ENCODE measurements at places on chromosomes 4 and X.

GRCh38 chr4:151000747-151001429, 14.2 kb downstream of the LRBA start:
- DNase-seq: no peak

- no peak for DNase-seq
Measured at GRCh38 chr4:114378305-114378903, 220.2 kb upstream of the UGT8 start.

GRCh38 chrX:22105231-22105630, 73.1 kb downstream of the PHEX start:
- no peak for DNase-seq

DNA sequence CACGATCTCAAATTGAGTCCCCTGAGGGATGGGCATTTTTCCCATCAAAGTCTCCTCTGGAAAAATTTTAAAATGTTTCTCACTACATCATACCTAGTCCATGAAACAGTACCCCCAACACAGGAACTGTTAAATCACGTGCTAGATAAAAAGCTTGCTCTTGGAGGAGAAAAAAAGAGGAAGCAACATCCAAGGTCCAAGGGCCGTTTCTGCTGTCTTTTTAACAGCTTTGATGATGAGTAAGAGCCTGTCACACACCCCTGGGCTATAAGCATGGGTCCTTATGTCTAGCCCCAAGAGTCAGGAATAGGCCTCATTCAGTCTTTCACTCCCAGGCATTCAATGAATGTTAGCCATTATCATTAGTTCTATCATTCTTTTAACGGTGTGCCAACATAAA, 128.9 kb downstream of the SH3KBP1 start:
- no peak for DNase-seq

DNA sequence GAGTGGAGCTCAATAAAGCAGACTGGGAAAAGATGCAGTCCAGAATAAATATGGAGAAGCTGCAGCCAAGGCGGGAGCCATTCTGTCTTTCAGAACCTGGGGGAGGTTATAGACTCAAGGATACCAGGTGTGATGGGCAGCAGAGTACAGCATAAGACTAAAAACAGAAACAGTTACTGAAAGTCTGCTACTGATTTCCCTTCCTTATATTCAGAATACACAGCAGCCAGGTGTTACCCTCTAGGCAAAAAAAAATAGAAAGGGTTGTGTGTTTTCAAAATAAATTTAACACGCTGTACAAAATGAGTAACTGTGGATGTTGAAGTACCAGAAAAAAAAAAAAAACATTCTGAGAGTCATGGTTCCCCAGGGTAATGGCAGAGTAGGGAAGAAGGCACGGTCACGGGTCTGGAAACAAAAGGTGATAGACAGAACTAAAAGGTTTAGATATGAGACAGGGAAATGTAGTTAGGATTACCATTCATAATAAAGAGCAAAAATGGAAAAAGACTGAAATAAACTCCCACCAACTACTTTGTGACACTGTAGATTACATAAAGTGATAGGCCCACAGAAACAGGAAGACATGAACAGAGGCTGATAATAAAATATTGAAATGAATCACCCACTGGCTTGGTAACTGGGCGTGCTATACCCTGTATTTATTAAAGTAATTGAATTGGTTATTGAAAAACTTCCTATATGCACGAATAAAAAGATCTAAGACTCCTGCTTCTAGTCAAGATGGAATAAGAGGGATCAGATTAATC, 10.8 kb upstream of the HHIP start:
- DNase-seq: no peak

DNA sequence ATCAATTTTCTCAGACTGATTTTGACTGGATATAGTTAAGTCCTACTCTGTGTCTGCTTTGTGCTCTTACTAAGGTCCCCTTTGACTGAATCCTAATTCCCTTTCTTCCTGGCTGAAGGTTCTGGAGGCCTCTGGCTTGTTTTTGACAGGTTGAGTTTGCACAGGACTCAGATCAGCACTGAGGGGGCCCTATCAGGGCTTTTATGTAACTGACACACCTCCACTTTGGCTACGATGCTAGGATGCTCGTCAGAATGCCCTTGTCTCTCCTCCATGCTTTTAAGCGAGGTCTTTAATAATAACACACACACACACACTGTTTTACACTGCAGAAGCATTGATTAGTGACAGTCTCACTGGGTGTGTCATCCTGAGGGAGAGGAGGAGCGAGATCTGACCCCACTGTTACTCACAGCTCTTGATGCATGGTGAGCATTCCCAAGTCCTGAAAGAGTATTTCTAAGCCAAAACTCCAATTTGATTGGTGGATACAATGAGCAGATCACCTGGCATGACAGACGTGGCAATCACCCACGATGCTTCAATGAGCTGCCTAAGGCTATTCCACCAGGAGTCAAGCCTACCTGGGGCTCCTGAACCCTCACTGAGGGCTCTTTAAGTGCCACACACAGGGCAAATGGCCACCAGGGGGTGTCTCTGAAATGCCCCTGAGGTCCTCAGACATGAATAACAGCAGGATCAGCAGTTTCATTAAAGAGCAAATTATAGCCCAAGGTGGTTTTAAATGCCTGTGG, 130.4 kb upstream of the CPEB2 start:
- DNase-seq: no peak

GRCh38 chr4:86775061-86775460, 74.1 kb downstream of the SLC10A6 start:
- DNase-seq: no peak

GRCh38 chr4:181845617-181846016, 397.6 kb upstream of the TENM3 start:
- no peak for DNase-seq

- DNase-seq: no peak
Measured at GRCh38 chrX:76428243-76429130, 977 bp downstream of the MAGEE1 start.

GRCh38 chr4:177190995-177191580, 118.6 kb upstream of the NEIL3 start:
- no peak for DNase-seq

GRCh38 chrX:29948653-29949052, 266.7 kb upstream of the MAGEB2 start:
- DNase-seq: no peak

GRCh38 chrX:15721911-15722310, 16.2 kb upstream of the CA5B start:
- no peak for DNase-seq

DNA sequence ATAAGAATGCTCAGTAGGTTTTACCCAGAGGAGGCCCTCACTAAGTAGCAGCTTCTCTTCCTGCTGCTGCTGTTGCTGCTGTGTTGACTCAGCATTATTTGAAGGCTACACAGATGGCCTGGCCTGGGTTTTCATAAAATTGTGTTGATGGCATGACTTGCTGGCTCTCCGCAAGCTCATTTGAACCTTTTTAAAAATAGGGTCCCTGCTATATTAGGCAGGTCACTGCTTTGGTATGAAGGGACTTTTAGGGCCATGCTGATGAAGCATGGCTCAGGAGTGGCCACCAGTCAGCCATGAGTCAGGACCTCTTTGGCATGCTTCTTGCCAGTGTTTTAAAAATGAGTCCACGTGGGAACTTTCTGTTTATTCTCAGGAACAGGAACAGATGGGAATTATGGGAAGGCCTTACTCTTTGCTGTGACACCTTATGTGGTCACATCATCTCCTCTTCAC, 128.7 kb downstream of the MID1IP1 start:
- no peak for DNase-seq

DNA sequence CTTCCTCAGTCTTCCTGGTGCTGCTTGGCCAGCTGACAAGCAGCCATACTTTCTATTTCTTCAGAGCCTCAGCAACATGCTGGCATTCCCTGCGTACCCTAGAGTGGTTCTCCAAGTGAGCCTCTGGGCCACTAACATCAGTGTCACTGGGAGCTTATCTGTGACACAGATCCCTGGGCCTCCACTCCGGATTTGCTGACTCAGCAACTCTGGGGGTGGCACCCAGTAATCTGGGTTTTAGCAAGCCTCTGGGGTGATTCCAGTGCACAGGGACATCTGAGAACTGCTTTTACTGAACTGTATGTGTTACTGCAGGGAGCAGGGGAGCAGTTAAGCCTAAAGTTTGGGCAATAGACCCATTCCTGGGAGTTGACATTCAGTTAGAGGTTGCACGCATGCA, 28.2 kb upstream of the HMGB3 start:
- no peak for DNase-seq

DNA sequence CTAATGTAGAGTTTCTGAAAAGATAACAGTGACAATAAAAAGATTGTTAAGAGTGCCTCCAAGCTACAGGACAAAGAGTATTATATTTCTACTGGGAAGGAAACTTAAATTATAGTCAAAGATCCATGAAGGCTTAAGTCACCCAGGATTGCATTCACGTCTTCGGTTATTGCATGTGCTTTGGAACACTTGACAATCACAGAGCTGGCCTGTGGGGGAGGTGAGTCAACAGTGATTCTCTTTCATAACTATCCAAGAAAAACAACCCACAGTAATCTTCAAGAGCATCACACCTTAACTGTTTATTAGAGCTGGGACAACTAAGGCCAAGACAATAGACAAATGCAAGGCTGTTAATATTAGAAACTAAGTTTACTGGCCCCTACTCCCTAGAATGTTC, 40.3 kb downstream of the PDGFC start:
- DNase-seq: no peak

DNA sequence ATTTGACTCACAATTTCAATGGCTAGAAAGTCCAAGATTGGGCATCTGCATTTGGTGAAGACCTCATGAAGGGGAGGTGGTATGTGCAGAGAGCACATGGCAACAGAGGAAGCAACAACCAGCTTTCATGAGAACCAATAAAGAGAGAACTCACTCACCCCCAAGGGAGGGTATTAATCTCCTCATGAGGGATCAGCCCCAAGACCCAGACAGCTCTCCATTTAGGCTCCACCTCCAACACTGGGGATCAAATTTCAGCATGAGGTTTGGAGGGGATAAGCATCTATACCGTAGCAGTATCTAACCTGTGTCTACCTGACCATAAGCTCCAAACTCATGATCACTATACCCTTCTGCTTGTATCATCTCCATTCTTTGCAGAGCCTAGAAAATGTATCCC, 9.3 kb upstream of the TBC1D19 start:
- DNase-seq: peak; percentile 36

GRCh38 chrX:37796310-37796709, 16.5 kb downstream of the CYBB start:
- DNase-seq: no peak

- no peak for DNase-seq
Measured at GRCh38 chr4:112857461-112857860, 192.0 kb upstream of the ANK2 start.

Measured in NCI-H1436 treated with DMSO at 0.1 percent for 48 hours (cell line).